ENCODE measurements at places on chromosomes 7 and 10. TPM values are rescaled to one million over a fixed set of nuclear protein-coding genes. Genes with fewer than 3 reads are reported as not detected.

The IGF2BP3 gene
- total RNA-seq = 28.0 TPM

The NEUROG3 gene
- not detected for total RNA-seq

The CALN1 gene
- total RNA-seq = not detected

The IMPDH1 gene
- 35.4 TPM for total RNA-seq

The CYP3A7 gene
- 0.29 TPM for total RNA-seq

The GPR141 gene
- not detected for total RNA-seq

The HABP2 gene
- not detected for total RNA-seq

The PMPCB gene
- 88.8 TPM for total RNA-seq
